SK-MEL-5 (cell line): ENCODE measurements at places on chromosomes 1 and 21. TPM values are rescaled to one million over a fixed set of nuclear protein-coding genes. Genes with fewer than 3 reads are reported as not detected.

Gene OR2G6
- total RNA-seq, result not detected in 2 replicates

DNA sequence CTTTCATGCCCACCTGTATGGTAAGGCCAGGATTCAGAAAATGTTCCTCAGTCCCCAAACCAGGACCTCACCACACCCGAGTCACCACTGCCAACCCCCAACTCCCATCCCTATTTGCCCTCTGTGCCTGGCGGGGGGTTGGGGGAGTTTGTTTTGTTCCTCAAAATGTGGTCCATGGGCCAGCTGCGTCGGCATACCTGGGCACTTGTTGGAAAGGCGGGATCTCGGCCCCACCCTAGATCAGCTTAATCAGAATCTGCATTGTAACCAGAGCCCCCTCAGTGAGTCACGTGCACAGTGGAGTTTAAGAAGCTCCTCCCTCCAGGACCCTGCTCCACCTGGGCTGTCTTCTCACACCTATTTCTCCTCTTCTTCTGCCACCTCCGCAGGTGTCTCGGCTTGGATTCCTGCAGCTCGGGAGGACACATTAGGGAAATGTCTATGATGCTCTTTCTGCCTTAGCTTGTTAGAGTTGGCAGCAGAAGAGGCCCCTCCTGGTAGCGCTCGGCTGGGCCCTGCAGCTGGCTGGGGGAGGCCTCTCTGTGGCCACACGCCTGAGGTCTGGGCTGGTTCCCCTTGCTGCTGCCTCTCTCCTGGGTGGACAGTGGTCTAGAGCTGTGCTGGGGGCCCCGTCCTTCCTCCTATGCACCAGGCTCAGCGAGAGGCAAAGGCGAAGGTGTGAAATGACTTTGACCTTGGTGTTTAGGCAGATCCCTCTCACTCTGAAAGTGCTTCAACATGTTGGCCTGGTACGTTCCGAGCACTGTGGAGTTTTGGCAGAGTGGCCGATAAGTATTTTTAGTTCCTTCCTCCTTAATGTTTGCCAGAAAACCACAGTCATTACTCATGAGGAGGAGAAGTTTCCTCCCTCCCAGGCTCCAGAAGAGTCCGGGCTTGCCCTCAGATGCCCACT is 41.8 kb upstream of the CAMTA1 start:
- no peak for DNase-seq

DNA sequence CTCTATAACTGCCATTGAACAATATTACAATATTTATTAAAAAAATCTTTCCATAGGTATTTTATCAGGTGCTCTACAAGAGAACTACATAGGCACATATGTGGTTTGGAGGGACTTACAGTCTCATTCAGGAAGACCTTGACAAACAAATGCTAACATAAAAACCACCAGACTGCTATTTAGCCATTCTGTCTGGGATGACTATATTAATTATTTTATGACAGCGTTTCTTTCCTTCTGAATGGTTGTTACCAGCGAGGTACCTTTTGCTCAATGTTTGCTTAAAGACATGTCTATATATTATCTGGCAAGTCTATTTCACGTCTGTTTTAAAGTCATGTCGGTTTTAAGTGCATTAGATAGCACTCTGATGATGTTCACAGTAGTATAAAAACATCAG is 69.7 kb downstream of the RUNX1 start:
- no peak for DNase-seq

- DNase-seq, result no peak
Measured at GRCh38 chr1:223332997-223333396, 31.0 kb downstream of the SUSD4 start.

Gene HJV
- not detected in 2 replicates for total RNA-seq

DNA sequence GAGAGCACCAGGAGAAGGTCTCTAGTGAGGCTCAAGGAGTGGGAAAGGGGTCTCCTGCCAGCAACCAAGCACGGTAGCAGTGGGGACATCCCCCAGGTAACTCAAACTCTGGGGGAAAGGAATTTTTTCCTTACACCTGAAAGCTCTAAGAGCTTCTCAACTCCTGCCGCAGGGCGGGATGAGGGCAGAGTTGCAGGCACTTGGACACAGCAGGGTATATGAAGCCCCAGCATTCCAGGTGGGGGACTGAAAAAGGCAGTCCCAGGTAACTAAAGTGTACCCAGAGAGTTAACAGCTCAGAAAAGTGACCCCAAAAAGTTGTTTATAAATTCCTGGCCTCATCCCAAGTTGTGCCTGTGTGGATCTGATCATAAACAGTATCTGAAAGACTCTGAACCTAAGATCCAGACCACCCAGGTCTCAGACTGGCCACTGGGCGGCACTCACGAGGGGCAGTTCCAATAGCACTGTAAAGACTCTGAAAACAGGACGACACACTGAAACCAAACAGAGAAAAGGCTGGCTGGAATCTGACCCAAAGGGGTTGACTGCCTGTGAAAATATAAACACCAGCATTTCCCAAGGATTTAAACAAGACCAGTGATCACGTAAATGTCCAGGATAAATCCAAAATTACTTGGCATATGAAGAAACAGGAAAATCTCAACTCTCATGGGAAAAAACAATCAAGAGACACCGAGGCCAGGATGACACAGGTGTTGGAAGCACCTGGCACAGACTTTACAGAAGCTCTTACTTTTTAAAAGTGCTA is 47.5 kb downstream of the HSF2BP start:
- peak; percentile 74 for DNase-seq

Gene HCN3
- 2.9 and 3.3 TPM in 2 replicates for total RNA-seq

- DNase-seq, result no peak
Measured at GRCh38 chr1:974293-974640, 7.6 kb downstream of the PERM1 start.

GRCh38 chr1:169200319-169200718 is 93.8 kb downstream of the ATP1B1 start:
- no peak for DNase-seq

Gene KIRREL1
- 22.2 and 27.8 TPM in 2 replicates for total RNA-seq

GRCh38 chr1:69220672-69221071 is 347.1 kb upstream of the LRRC7 start:
- DNase-seq, result no peak

Gene GUCA2B
- total RNA-seq, result not detected in 2 replicates

DNA sequence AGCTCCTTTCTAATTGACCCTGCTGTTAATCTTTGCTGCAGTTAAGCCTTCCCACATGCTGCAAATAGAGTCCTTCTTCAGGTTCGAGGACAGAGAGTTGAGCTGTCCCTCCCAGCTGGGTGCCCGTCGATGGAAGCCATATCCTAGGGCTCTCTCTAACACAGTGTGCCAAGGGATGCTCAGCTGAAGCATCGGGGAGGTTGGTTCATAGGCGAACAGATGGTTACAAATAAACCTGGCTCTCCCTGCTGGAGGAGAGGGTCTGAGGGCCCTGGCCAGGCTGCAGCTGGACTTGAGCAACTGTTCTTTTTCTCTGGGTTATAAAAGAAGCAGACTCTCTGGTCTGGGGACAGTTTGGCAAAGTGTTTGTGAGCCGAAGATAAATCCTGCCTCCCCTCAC is 120.3 kb upstream of the C8B start:
- DNase-seq, result no peak

DNA sequence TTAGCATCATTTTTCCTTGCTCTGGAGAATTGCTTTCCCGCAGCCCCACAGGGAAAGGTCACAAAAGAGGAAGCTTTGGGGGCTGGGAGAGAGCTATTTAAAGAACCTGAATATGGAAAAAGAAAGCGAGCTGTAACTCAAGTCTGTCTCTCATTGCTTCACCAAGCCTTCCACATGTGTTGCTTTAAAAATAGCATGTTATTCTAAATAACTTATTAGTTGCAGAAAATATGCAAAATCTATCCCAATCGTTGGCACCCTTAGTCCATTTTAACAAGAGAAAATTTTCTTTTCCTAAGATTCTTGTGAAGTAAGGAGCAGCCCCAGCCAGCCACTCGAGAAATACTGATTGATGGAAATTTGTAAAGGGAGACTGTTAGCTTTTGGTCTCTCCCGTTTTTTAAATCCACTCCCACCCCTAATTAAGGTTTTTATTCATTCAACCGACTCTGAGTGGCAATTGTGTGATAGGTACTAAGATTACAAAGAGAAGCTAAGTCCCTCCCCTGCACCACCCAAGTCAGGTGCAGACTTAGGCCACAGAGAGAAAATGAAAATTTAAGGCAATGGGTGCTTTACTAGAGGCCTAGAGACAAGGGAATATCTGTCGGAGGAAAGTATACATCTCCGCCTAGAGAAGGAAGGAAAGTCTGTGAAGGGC is 802 bp downstream of the CYP4X1 start:
- no peak for DNase-seq

GRCh38 chr1:19206947-19207346 is 3.1 kb downstream of the UBR4 start:
- no peak for DNase-seq

DNA sequence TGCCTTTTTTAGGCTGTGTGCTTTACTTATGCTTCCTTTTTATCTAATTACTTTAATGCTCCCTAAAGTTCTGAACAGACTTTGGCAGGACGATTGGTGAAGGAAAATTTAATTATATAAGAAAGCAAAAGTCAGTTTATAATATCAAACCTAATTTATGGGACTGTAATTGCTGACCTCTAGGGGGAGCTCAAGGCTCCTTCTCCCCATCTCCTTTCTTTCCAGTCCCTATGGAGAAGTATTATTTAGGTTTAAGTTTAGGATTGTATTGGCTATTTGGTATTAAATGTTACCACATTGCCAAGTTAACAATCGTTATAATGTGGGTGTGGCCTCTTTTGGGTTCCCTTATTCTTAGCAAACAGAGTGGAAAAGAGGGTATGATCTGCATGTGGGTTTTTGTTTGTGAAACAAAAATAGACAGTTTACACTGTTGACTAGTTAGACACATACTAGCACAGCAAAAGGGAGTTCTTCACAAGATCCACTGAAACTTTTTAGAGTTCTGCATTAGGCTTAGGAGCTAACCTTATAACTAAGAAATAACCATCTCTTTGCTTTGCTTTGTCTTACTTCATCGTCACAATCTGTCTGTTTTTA is 48.2 kb upstream of the TNFSF4 start:
- peak; percentile 61 for DNase-seq

DNA sequence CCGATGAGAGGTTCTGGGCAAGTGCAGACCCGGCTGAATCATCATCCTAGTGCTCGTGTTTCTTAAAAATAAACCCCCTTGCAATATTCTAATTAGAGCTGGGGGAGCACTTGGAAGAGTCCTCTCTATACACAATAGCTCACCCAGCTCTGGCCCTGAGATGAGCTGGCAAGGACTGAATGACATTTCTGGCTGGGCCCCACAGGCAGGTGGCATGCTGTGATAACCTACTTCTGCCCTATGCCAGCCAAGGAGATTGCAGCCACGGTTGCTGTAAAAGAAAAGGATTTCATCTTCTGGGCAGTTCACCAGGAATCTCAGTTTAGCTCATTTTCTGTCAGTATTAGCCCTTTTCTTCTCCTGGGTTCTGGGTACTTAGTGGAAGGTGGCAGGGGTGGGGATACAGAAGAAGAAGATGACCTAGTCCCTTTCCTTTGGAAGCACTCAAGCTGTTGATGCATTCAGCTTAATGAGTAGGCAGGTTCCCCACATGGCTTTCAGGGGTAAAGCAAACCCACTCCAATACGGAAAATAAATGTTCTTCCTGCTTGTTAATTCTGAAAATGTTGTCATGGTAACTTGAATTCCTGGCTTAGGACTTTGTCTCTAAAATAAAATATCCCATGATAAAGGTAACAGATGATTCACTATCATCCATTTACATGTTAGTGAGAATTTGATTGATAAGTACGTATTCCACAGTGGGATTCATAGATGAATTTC is 32.2 kb downstream of the VASH2 start:
- no peak for DNase-seq

Gene VHLL
- 0.27 TPM in 1 of 2 replicates, not detected in the other for total RNA-seq

DNA sequence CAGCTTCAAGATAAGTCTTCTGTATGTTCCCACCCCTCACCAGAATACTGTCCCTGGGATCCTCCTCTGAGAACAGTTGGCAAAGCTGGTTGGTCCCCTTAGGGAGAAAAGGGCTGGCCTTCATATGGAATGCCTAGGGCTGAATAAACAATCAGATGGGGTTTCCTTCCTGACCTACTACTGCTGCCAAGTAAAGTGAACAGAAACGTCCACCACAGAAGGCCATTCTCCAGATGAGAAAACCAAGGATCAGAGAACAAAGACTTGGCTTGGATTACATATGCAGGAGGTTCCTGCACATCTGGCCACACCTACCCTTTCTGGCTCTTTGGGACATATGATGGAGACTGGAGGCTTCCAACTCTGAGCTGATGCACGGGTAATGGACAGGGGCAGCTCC is 194.5 kb downstream of the HIVEP3 start:
- DNase-seq, result no peak

DNA sequence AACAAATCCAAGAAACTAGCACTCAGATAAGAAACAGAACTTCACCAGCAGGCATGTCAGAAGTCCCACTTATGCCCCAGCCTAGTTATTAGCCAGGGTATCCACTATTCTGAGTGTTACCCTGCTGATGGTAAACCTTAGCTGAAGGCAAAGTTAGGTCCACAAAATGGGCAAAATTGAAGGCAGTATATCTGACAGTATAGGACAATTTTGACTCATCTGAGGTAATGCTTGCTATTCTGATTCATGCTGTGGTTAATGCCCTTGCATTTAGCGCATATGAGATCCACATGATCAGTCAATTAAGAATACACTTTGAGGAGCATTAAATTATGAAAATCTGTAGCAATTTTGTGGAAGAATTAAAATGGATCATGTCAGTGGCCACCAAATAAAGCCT is 15.1 kb downstream of the IFI44 start:
- no peak for DNase-seq

Gene SYT2
- total RNA-seq, result 0.03 TPM in 1 of 2 replicates, not detected in the other

Gene SELL
- total RNA-seq, result not detected in 2 replicates

DNA sequence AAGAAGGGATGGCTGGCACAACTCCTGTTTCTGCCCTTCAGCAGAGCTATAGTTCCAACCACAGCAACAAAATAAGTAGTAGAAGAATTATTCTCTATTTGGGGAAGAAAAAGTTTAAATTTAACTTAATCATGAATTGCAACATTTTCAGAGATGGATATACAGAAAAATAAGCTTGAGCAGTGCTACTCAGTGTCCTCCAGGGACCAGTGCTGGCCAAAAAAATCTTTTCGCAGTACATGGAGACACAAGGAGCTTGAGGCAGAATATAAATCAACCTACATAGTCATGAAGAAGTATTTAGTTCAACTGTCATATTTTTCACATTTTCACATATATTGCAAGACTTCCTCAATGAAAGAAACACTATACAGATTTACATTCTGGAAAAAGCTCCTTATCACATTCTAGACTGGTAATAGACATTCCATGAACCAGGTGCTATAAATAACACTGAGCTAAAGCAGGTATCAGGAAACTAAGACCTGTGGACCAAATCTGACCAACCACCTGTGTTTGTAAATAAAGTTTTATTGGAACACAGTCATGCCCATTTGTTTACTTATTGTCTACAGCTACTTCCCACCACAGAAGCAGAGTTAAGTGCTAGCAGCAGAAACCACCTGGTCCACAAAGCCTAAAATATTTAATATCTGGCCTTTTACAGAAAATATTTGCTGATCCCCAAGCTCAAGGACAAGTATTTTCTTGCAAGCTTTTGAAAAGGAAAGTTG is 101.9 kb downstream of the RGS21 start:
- no peak for DNase-seq

DNA sequence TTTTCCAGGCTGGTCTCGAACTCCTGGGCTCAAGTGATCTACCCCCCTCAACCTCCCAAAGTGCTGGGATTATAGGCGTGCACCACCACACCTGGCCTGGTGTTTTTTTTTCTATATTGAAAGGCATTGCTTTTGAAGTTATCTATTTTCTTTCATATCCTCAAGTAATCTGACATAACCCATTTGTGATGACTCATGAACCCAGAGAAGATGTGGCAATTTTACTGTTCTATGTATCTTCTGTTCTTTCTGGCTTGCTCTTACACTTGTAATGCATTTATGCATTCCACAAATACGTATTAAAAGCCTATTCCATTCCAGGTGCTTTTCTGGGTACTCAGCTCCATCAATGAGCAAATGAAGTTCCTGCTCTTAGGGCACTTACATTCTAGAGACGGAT is 29.9 kb upstream of the ERRFI1 start:
- no peak for DNase-seq
